ENCODE measurements at places on chromosomes 2 and 18.

DNA sequence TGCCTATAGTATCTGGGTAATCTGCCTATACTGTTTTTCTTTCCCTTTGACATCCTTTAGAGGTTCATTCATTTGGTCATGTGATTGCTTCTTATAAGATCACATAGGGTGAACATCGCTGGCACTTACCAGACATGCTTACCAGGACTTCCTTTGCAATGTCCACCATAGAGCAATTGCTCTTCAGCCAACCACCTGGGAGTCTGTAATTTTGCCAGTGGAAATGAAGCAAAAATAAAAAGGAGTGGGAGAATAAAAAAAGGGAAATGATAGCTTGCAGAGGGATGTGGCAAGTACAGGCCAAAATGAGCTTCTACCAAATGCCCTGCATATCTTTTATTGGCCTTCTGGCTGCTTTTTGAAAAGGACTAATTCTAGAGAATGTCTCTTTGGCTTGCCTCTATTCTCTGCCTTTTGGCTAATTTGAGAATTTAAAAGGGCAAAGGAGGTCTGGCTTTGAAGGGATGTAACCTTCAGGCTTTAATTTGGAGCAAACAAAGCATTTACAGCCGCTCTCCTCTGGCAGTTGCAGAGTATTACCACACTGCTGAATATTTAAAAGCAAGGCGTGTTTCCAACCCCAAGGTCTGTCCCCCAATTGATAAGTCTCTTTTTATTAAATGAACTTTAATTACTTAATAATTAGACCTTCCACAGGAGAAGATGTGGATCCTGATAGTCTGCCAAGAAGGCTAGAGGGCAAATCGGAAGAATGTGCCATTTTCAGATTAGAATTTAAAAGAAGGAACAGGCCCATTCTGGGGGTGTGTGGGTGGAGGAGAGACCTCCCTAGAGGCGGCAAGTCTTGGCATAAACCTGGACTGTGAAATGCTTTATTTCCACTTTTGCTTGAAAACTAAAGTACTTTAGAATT is 557.9 kb downstream of the DCC start:
- no peak for DNase-seq

DNA sequence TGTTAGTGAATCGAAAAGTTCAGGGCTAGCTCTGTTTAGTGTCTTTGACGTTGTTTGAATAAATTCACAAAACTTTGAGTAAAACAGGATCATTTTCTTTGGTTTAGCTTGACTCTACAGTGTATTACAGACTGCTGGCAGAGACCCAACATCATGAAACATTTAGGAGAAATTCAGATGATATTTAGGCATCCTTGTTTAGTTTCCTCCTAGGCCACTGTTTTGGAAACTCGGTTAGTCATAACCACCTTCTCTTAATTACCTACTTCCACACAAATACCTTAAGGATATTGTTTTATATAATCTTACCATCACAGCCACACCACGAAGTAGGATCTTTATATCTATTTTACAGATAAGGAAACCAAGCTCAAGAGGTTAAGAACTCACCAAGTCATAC is 7.8 kb downstream of the LIMS1 start:
- peak; percentile 71 for DNase-seq

- DNase-seq, result no peak
Measured at GRCh38 chr2:230685178-230685577, 27.5 kb upstream of the CAB39 start.

DNA sequence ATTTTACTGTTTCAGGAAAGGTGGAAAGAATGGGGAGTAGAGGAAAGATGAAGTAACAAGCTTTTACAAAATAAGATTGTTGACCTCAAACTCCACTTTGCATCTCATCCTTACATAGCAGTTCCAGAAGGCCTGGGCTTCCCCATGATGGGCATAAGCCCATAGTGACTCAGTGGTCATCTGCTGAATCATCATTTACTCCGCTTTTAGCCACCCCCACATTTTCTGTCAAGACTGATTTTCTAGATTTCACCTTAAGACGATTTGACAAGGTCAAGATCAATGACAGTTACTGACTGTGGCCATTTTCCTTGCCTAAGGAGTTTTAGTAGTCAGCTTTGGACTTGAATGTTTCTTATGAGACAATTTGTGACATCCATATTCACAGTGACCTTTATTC is 49.4 kb downstream of the PLEKHM3 start:
- no peak for DNase-seq

DNA sequence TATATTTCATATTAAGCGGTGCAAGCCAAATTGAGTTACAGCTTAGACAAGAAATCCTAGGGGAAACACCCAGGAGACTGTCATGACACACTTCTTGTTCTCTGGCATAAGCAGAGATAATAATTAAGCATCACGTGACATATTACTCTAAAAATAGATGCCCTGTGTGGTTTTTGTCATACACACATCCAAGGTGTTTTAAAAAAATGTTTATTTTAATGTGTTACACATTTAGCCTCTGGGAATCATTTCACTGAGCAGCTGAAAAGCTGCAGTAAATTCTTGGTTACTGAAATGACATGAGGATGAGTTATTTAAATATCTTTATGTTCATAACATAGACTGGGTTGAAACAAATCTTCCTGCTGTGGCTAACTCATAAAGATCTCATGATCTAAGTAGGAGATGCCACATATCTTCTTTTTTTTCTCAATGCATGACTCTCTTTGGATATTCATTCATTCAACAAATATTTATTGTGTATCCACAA is 38.0 kb upstream of the ERMN start:
- DNase-seq, result no peak

GRCh38 chr2:42183775-42184174 is 14.6 kb downstream of the EML4 start:
- no peak for DNase-seq

- DNase-seq, result no peak
Measured at GRCh38 chr2:148653437-148653836, 8.9 kb downstream of the EPC2 start.

DNA sequence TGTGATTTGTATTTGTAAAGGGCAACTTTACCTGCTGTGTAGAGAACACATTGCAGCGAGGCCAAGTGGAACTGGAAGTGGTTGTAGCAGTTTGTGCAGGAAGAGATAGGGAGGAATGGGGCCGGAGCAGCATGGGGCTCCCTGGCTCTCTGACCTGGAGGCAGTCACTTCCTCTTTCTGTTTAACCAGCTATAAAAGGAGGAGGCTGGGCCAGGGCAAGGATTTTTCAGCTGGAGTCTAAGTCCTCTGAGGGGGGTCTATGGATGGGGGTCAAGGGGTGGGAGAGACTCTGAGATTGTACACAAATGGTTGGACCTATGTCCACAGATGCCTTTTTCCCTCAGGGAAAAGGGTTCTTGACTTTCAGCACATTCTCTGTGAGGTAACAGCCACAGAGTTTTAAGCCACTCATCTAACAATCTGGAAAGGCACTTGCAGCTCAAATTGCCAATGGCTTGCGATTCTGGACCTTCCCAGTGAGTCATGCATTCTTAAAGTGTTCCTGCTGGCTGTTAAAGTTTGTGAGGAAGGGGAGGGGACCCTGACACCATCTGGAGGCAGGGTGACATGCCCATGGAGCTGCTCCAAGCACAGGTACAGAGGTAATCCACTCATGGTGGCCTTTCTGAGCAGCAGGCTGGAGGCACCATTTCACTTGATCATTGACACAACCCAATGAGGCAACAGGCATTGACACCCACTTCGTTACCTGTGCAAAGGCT is 347.0 kb downstream of the CYRIA start:
- DNase-seq, result no peak

DNA sequence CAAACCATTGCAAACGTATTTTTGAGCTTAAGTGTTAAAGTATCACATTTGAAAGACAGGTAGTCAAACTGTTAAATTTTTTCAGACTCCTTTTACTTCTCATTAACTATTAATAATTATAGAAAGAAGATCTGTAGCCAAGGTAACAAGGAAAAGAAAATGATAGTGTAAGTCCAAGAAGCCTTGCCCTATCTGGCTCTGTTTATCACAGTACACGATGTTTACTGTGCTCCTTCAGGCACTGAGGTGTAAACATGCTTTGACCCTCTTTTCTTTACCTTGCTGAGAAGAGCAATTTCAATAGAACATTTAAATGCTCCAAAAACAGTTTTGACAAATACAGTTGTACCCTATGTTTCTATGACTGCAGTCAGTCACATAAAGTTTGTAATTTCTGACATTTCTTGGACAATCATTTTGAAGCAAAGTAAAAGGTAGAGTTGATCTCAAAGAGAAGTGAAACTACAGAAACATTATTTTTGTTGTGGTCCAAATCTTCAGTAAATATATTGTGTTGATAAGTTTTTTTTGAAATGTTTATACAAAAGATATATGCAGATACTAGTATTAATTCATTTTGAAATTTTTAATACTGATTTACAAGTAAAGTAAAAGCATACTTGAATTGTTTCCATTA is 152.6 kb upstream of the KYNU start:
- no peak for DNase-seq

DNA sequence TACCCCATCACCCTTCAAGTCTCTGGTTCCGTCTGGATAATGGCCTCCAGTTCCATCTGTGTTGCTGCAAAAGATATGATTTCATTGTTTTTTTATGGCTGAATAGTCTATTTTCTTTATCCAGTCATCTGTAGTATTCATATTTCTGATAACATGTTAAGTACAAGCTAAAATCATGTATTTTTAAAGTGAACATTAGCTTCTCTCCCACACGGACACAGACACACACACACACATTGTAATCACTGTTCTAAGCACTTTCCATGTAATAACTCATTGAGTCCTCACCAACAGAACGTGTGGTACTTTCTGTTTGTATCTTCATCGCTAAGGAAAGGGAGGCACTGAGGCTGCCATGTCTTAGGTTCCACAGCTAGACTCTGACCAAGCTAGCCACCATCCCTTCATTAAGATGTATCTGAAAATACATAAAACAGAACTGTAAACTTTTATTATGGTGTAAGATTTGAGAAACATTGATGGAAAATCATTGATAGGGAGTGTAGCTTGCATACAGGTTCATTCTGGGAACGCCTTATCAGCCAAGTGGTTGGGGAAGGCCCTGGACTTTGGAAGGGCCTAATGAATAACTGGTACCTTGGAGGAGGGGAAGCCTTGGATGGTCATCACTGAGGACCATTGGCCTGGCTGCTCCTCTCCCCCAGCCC is 8.1 kb downstream of the NCK2 start:
- no peak for DNase-seq

DNA sequence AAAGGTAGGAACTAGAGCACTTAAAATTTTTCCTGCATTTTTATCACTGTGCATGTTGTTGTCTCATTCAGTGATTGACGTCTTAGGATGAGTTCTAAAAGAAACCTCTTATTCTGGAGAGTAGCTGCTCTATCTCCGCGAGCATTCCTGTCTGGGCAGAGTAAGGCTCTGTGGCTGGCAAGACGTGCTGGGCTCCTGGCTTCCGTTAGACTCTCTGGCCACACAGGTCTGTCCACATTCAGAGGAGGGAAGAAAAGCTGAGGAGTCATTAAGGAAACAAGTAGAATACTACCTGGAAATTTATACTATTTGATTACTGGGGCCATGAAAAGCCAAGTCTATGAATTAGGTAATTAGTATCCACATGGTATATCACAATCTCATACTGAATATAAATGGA is 138.0 kb upstream of the DNMT3A start:
- DNase-seq, result no peak

DNA sequence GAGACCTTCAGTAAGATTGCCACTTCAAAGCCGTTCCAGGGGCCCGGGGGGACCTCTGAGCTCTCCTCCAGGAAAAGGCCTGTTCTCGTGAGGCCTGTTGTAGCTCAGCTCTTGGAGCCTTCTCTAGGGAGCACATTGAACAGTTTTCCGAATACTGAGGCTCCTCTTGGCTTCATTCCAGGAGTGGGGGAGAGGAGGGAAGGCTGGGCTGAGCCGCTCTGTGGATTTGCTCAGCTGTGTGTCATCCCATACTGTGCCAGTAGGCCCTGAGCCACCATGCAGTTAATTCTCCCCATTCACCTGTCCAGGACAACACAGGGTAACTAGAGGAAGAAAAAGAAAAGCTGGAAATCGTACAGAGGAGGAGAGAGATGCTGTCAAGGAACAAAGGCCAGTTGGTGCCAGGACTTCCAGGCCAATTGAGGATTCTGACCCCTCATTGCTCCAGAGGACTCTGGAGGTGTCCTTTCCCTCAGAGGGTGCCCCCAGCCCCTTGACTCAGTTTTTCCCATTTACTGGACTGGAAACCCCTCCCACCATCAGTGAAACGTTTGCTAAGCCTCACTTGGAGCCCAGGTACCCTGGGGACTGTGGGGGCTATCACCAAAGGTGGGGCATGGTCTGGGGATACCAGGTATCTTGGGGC is 41.4 kb downstream of the HS1BP3 start:
- DNase-seq, result no peak

DNA sequence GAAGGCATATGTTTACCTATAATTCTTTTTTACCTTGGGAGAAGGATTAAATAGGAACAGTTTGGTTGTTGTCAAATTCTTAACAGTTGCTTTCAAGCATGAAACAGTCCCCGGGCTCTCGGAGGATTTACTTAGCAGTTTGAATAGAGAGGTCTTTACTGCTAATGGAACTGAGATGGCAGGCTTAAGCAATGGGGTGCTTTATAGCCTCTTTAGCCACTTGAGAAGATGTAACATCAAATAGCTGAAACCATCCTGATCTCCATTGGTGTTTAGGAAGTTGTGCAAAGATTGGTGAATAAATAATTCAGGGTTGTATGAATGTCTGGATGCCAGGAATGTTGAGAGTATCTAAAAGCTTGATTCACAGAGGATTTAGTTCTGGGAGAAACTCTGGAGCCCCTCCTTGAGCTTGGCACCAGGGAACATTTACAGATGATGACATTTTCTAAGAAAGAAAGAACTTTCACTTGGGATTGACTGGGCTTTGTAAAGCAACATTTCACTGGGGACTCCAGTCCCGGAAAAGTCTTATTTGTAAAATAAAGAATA is 51.9 kb downstream of the PTPRM start:
- DNase-seq, result no peak

- no peak for DNase-seq
Measured at GRCh38 chr2:192288295-192288694, 93.6 kb upstream of the TMEFF2 start.

- DNase-seq, result no peak
Measured at GRCh38 chr2:49770919-49771318, 616.6 kb upstream of the FSHR start.

DNA sequence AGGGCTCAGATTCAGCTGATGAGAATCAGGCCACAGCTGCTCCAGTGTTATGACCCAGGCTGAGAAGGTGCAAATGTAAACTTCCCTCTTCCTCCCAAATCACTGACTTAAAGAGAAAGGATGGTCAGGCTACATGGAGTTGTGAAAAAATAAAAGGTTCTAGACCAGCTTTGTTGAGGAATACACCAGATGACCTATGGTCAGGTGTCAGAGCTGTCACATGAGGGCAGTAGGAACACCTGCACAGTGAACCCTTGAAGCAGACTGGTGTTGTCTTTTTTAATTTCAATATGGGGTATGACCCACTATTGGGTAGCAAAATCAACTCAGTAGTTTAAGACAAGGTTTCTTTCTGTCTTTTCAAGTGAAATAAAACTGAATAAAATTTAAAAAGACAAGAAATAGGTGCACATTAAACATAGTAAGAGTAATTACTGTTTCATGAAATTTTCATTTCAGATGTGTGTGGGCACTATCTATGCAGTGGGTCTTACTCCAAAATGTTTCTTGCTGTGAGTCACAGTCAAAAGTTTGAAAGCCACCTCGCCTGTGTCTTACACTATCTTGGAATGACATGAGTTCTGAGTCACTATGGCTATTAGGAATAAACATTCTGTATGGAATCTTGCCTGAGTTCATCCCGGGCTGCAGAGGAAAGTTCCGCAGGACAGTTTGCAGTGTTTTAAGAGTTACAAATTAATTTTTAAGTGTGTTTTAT is 83.6 kb downstream of the ACVR1 start:
- DNase-seq, result no peak

Data from AG09319 (cell line).